Lung microvascular endothelial cell (primary cell): ENCODE measurements at places on chromosomes 3 and 15.

DNA sequence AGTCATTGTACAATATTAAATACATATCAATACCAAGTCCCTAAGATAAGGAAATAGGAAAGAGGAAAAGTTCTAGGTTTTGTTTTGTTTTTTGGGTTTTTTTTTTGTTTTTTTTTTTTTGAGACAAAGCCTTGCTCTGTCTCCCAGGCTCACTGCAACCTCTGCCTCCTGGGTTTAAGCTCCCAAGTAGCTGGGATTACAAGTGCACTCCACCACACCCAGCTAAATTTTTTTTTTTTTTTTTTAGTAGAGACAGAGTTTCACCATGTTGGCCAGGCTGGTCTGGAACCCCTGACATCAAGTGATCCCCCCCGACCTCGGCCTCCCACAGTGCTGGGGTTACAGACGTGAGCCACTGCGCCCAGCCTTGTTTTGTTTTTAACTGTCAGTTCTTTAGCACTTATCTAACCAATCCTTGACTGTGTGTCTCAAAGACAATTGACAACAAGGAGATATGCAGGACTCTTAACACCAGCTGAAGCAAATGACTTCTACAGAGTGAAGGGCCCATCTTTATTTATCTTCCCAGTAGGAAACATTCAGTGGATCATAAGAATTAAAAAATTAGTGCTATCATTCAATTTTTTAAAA is 100.0 kb upstream of the RAP2B start:
- no peak for DNase-seq

DNA sequence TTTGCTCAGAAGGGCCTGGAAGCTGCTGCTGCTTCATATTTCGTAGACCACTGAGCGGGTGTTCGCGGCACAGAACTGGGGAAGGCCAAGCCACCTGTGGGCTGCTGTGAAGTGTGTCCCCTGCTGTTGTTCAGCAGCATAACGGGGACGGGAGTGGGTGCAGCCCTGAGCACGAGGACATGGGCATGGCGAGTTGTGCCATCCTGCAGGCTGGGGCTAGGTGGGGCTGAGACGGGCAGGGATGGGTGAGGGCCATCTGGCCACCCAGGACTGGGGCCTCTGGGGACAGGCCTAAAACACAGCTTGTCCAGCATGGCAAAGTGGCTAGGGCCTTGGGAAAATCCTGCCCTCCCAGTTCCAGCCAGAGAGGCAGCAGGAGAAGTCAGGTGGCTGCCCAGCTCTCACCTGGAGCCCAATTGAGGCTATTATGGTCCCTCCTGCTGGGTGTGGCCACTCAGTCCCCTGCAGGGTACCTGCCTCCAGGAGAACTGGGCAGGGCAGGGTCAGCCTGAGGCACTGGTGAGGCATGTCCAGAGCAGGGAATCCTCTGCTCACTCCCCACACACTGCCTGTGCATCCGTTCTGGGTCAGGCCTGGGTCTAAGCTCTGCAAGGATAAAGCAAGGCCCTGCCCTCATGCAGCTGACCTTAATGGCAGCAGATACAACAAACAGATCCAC is 29.5 kb downstream of the CFAP100 start:
- DNase-seq, result no peak

DNA sequence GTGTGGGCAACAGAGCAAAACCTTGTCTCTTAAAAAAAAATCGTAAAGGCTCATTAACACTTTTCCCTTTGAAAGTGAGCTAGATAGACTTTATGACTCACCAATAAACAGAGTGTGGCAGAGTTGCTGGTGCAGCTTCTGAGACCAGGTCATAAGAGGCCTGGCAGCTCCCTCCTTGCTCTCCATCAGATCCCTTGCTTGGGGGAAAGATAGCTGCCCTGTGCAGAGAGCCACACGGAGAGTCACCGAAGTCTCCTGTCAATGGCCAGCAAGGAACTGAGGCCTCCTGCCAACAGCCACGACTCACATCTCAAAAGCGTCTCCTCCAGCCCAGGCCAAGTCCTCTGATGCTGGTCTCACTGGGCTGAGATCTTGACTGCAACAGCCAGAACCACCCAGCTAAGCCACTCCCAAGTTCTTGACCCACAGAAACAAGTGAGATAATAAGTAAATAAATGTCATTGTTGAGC is 8.7 kb upstream of the GP9 start:
- no peak for DNase-seq

GRCh38 chr3:66211779-66212178 is 9.0 kb upstream of the SLC25A26 start:
- DNase-seq, result no peak

GRCh38 chr3:164608554-164609276 is 469.6 kb downstream of the SI start:
- no peak for DNase-seq

GRCh38 chr3:106275592-106275991 is 406.8 kb upstream of the CBLB start:
- no peak for DNase-seq

DNA sequence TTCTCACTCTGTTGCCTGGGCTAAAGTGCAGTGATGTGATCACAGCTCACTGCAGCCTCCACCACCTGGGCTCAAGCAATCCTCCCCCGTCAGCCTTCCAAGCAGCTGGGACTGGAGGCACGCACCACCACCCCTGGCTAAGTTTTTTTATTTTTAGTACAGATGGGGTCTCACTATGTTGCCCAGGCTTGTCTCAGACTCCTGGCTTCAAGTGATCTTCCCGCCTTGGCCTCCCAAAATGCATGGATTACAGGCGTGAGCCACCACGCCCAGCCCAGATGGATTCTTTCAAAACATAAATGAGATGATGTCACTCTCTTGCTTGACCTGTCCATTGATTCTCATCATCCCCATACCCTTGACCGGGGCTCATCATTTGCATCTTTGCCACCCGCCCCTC is 72.6 kb upstream of the SLC6A6 start:
- DNase-seq, result no peak

DNA sequence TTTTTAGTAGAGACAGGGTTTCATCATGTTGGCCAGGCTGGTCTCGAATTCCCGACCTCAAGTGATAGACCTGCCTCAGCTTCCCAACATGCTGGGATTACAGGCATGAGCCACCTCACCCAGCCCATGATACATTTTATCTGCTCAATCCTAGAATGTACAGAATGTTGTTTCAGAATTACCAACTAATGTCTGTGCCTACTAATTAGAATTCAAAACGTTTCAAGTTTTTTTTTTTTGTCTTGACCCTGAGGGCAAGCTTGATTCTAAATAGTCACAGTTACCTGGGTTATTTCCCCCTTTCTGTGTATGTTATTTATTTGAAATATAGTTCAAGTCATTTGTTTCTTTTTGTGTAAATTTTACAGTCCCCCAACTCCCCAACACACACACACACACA is 5.3 kb upstream of the KIF23 start:
- DNase-seq, result no peak

DNA sequence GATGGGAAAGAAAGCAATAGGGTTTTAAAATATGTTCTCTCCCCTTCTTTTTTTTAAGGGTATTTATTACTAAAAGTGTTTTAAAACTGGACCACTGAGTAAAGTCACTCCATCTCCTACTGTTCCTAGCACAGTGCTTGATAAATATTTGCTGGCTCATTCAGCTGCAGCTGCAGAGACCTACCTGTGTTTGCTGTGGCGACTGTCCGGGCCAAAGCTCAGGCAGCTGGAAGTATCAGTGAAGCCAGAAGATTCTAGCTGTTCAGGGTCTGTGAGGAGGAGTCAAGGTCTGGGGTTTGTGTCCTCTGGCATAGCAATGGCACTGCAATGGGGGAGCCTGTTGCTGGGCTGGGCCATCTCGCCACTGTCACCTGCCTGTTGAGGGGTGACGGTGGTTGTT is 109.9 kb downstream of the RPLP1 start:
- no peak for DNase-seq
